ENCODE measurements at places on chromosomes 7 and 10. TPM values are rescaled to one million over a fixed set of nuclear protein-coding genes. Genes with fewer than 3 reads are reported as not detected.

DNA sequence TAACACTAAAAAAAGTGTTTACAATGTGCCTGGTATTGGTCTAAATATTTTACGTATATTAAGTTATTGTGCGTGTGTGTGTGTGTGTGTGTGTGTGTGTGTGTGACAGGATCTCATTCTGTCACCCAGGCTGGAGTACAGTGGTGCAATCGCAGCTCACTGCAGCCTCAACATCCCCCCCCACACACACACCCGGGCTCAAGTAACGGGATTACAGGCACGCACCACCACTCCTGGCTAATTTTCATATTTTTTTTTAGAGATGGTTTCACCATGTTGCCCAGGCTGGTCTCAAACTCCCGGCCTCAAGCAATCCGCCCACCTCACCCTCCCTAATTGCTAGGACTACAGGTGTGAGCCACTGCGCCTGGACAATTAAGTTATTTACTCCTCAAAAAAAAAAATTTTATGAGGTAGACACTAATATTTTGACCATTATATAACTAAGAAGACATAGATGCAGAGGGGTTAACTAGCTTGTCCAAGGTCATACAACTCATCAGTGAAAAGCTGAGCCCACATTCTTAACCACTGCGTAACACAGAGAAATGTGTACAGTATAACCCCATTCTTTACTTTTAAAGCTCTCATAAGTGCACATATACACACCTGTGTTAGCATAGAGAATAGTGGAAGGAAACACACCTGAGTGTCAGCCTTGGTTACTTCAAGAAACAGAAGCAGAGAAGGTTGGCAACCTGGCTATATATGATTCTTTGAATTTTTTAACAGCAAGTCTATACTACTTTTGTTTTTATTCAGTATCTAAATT is 35.0 kb downstream of the DNAJC12 start:
- DNase-seq, result no peak

NUTM2A gene
- 1.6 TPM for total RNA-seq

- DNase-seq, result no peak
Observed at GRCh38 chr7:27260211-27260610, 17.6 kb downstream of the EVX1 start.

- DNase-seq, result no peak
Observed at GRCh38 chr10:34297541-34298345, 517.4 kb downstream of the PARD3 start.

Data from left cardiac atrium (tissue), 4 donors.